ENCODE measurements at places on chromosomes 11 and 22. TPM values are rescaled to one million over a fixed set of nuclear protein-coding genes. Genes with fewer than 3 reads are reported as not detected.

- H3K4me1 ChIP-seq: peaks cover 26% of the 10 kb centered on the region
- no peaks in the 10 kb centered on the region for H3K36me3 ChIP-seq
- H3K27ac ChIP-seq: peak overlapping the region; percentile 58
- H3K4me3 ChIP-seq: no peak overlapping the region
- H3K27me3 ChIP-seq: no peaks in the 10 kb centered on the region
- DNase-seq: peak; percentile 40
Measured at GRCh38 chr22:46007848-46008261, 30.9 kb upstream of the WNT7B start.

DNA sequence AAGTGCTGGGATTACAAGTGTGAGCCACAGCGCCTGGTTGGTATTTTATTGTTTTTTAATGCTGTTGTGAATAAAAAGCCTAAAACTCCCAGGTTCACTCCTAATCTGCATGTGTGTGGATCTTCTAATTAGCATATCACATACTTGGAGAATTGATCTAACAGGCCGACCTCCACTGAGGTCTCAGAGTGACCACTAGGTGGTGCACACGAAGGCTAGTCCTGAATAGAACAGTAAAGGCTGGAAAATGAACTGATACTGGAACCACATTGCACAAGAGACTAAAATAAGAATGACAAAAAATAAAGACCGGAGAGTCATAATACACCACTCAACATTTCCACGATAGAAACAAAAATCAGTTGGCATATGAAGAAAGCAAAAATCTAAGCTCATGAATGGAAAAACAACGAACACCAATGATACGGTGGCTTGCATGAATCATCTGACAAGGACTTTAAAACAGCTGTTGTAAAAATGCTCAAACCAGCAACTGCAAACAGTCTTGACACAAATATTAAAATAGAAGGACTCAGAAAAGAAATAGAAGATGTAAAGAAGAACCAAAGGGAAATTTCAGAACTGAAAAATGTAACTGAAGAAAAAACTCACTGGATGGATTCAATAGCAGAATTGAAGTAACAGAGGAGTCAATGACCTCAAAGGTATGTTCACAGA lies 19.2 kb downstream of the PIM3 start:
- peaks cover 20% of the 10 kb centered on the region for H3K27me3 ChIP-seq
- H3K4me1 ChIP-seq: no peaks in the 10 kb centered on the region
- DNase-seq: peak; percentile 29
- no peaks in the 10 kb centered on the region for H3K36me3 ChIP-seq
- H3K4me3 ChIP-seq: no peak overlapping the region

GRCh38 chr11:100939571-100939970 lies 190.0 kb downstream of the PGR start:
- no peaks in the 10 kb centered on the region for H3K36me3 ChIP-seq
- DNase-seq: no peak
- no peaks in the 10 kb centered on the region for H3K27me3 ChIP-seq
- H3K27ac ChIP-seq: no peak overlapping the region
- H3K4me1 ChIP-seq: no peaks in the 10 kb centered on the region

DNA sequence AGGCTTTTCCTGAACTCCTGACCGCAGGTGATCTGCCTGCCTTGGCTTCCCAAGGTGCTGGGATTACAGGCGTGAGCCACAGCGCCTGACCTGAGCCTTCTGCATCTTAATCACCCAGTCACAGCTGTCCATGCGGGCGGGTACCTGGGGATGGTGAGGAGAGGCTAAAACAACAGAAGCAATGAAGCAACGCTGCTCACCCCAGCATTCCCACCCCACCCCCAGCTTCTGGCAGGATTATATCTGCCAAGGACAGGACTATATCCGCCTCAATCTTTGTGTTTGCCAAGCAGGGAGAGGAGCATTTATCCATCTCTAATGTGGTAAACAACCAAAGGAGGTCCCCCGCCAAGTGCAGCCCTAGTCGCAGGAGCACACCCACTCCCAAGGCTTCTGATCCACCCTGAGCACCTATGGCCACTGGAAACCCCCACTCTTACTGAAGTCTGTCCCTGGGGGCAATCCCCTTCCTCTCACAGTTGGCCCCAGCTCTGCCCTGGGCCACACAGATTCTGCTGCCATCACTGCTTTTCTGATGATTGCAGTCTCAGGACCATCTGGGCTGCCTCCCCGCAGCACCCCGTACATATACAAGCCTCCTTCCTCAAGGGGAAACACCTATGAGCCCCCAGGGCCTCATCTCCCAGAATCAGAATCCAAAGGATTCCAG lies 8.8 kb upstream of the LGALS2 start:
- no peaks in the 10 kb centered on the region for H3K36me3 ChIP-seq
- peak; percentile 26 for DNase-seq
- H3K27ac ChIP-seq: no peak overlapping the region
- H3K4me1 ChIP-seq: no peaks in the 10 kb centered on the region
- H3K4me3 ChIP-seq: no peak overlapping the region

- H3K36me3 ChIP-seq: no peaks in the 10 kb centered on the region
- peaks cover 15% of the 10 kb centered on the region for H3K27me3 ChIP-seq
- no peak for DNase-seq
- H3K4me3 ChIP-seq: no peak overlapping the region
- H3K27ac ChIP-seq: no peak overlapping the region
Measured at GRCh38 chr11:122140500-122140899, 24.5 kb upstream of the BLID start.

The ANO5 gene
- total RNA-seq: 7.3 TPM

The CRYBB3 gene
- not detected for total RNA-seq
